Sigmoid colon (tissue), 7 donors: ENCODE measurements at places on chromosomes 7 and 10. TPM values are rescaled to one million over a fixed set of nuclear protein-coding genes. Genes with fewer than 3 reads are reported as not detected.

Gene PSD
- polyA plus RNA-seq = 0.69 TPM

Gene AHCYL2
- polyA plus RNA-seq = 219 TPM

Gene IQUB
- polyA plus RNA-seq = not detected

Gene RPS24
- 7,696 TPM for polyA plus RNA-seq

Gene MYOZ1
- polyA plus RNA-seq = 0.17 TPM

Gene ZPBP
- polyA plus RNA-seq = not detected

Gene SHTN1
- 10.4 TPM for polyA plus RNA-seq

Gene HECW1
- polyA plus RNA-seq = 4.8 TPM

Gene OR2A42
- polyA plus RNA-seq = not detected

Gene NPSR1
- polyA plus RNA-seq = 0.51 TPM
